ENCODE measurements at places on chromosomes 6 and 20.

- no peak for DNase-seq
These were observed 31.3 kb upstream of the LAMP5 start for GRCh38 chr20:9483131-9483530.

DNA sequence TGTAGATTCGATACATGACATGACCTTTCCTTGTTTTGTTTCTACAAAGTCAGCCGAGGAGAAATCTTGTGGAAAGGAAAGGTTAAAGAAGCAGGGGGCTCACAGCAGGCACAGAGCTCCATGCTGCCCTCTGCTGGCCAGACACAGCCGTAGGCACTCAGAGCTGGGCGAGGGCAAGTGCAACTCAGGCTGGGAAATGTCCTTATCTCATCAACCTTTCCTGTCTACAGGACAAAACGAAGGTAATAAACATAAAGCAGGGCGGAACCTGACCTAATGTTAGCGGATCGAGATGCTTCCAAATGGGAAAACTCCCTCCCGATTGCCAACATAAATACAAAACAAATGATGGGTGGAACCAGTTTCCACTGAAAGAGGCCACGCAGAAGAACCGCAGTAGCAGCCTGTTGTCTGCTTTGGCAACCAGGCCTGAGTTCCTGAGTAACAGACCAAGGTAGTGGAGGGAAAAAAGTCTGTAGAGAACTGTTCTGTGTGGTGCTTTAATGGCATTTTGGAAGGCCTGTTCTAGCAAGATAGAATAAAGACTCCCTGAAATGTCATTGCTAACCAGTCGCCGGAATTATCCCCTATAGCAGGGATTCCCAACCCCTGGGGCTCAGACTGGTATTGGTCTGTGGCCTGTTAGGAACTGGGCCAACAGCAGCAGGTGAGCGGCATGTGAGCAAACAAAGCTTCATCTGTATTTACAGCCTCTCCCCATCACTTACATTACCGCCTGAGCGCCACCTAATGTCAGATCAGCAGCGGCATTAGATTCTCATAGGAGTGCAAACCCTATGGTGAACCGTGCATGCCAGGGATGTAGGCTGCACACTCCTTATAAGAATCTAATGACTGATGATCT is 85.2 kb downstream of the MBOAT1 start:
- peak; percentile 54 for DNase-seq

- no peak for DNase-seq
These were observed 205.1 kb upstream of the SMLR1 start for GRCh38 chr6:130622142-130622541.

DNA sequence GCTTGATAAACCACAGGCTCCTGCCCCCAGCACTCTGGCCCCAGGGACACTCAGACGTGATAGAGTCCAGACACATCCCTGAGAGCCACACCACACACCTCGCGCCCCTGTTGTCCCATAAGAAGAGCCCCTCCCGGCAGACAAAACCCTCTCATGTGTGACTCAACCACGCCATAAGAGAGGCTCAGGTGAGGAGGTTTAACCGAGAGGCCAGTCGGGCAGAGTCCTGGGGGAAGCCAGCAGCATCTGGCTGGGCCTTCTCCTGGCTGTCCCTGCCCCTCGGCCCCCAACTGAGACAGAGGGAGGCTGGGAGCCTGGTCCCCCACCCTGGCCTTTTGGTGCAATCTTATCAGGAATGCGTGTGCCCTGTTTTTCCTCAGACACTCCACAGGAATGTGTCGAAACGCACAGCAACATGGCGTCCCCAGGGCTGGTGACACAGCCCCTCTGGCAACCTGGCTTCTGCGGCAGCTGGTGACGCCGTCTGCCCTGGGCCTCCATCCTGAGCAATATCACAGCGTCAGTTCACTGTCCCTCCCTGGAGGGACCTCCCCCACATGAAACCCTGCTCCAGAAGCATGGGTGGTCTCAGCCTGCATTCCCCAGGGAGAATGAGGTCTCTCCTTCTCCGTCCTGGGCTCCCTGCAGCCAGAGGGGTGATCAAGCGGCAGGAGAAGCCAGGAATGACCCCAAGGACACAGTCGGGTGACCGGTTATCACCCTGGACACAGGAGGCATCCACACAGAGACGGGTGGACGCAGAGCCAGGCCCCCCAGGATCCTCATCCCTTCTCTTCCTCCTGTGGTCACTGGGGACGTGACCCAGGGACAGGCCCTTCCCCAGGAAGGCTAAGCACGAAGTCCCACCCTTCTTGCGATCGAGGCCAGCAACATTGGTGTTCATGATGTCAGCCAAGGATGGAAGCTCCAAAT is 156.6 kb upstream of the AFDN start:
- no peak for DNase-seq

GRCh38 chr6:37493661-37493995 is 6.1 kb downstream of the CCDC167 start:
- no peak for DNase-seq

DNA sequence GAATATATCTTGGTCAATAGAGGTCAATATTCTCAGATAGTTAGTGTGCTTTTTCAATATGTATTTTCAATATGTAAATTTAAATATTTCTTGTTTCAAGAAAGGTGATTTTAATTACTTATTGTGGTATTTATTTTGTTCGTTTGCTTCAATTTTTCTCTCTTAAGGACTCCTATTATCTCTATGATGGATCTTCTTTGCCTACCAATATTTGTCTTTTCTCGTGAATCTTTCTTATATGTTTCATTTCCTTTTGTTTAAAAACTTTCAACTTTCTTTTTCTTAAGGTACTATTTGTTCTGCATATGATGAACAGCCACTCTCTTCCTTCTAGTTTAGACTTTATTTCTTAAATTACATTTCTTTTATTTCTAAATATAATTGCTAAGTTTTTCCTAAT is 46.1 kb upstream of the PSMF1 start:
- no peak for DNase-seq

DNA sequence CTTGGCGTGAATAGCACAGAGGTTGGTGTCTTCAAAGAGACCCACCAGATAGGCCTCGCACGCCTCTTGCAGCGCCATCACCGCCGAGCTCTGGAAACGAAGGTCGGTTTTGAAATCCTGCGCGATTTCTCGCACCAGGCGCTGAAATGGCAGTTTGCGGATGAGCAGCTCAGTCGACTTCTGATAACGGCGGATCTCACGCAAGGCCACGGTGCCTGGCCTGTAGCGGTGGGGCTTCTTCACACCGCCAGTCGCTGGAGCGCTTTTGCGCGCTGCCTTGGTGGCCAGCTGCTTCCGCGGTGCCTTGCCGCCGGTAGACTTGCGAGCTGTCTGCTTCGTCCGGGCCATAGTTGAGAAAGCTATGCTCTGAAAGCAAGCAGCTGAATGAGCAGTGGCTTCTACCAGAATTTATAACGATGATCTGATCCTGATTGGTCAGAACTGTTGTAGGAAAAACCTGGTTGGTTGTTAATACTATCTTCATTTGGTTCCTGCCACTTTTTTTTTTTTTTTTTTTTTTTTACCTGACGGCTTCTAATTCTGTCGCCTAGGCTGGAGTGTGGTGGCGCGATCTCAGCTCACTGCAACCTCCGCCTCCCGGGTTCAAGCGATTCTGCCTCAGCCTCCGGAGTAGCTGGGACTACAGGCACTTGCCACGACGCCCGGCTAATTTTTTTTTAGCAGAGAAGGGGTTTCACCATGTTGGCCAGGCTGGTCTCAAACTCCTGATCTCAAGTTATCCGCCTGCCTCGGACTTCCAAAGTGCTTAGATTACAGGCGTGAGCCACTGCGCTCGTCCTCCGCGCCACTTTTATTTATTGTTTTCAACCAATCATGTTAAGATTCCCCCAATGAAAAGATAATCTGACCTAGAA is 21.5 kb downstream of the OR2B2 start:
- DNase-seq = no peak

GRCh38 chr6:103570431-103570830 is 1289.3 kb downstream of the HACE1 start:
- no peak for DNase-seq

DNA sequence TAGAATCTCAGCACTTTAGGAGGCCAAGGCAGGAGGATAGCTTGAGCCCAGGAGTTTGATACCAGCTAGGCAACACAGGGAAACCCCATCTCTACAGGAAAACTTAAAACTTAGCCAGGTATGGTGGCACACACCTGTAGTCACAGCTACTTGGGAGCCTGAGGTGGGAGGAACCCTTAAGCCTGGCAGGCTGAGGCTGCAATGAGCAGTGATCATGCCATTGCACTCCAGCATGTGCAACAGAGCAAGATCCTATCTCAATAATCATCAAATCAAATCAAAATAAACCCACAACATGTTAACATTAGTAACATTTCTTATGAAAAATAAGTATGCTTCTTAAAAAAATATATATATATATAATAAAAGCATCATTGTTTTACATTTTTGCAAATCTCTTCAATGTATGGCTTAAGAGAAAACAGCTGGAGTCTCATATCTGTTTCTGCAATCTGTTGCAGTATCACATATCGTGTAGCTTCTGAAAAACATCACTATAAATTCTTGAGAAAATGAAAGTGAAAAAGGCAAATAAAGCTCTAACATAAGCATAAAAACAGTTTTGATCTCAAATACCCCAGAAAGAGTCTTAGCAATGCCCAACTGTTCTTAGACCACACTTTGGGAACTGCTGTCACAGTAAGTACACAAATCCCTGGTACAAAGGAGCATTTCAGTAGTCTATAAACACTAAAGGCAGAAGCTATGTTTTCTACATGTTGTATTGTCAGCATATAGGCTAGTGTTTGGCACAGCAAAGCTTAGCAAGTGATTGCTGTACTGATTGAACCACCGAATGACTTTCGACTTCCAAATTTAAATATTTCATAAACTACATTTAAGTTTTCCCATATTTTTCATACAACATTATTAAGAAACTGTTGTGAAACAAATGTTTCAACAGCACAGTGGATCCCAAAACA is 8.0 kb downstream of the MMUT start:
- DNase-seq = no peak

DNA sequence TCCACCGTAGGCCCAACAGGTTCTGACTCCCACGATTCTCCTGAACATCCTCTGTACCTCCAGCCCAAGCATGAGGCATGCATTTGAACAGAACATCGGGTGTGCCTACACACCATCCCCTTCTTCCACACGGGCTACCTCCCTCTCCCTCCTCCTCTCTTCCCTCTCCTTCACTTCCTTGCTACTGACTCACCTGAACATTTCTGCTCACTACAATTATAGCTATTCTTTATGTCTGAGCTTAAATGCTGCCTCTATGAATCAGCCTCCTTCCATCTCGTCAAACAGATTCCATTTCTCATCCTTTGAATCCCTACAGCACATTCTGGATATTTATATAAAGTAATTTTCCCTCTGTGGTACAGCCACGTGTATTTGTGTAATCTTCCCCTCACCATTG is 71.4 kb upstream of the MYLIP start:
- no peak for DNase-seq

DNA sequence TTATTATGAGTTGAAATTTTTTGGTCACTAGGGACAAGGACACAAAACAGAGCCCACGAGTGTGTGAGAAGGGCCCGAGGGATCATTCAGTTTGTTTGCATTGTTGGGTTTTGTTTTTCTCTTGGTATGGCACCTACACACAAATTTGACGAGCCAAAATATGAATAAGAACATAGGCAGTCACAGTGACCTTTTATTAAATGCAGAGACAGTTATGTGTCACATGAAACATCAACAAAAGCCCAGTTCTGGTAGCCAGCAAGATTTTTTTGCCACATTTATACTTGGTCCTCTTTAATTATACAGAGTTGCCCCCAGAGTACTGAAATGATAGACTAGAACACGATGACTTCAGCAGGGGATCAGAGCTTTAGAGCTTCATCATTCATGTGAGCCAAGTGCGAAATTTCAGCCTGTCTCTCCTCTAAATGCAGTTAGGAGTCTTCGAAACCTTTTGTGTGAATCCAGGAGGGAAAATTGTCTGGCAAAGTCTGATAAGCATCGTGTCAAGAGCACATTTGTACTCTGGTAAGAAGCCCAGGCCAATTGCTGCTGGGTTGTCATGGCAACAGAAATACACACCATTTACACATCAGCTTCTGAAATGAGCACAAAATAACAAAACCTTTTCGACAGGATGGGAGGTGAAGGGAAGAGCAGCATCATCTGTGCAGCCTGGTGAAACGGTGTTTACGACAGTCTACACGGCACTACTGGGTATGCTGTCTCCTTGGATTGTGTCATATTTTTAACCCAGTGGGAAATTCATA is 79.2 kb upstream of the RIPOR2 start:
- no peak for DNase-seq

DNA sequence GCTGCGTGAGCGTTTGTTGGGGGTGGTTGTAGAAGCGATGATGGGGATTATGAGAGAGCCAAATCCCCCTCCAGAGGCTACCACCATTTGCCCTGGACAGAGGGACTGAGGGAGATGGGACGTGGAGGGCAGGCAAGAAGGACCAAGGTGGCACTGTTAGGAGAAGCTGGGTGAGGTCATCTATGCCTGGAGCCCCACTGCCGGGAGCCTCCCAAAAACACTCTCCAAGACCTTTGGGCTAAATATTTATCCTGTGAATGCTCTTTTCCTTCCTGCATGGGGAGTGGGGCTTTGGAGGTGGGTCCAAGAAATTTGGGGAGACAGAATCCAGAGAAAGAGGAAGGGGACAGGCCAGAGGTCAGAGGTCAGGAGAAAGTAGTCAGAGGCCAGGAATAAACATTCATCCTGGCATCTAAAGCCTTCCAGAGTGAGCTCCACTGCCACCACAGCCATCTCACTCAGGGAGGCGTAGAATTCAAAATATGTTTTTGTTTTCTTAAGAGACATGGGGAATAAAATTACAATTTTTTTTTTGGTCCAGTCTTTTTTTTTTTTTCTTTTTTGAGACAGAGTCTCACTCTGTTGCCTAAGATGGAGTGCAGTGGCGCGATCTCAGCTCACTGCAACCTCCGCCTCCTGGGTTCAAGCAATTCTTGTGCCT is 17.8 kb upstream of the PTGIS start:
- no peak for DNase-seq

Measured in activated naive CD4-positive, alpha-beta T cell (primary cell).